Activated CD4-positive, alpha-beta T cell treated with anti-CD3 and anti-CD28 coated beads, Interleukin-2, amount 50 U/mL, for 24 hours (primary cell): ENCODE measurements at places on chromosomes 2 and 18.

DNA sequence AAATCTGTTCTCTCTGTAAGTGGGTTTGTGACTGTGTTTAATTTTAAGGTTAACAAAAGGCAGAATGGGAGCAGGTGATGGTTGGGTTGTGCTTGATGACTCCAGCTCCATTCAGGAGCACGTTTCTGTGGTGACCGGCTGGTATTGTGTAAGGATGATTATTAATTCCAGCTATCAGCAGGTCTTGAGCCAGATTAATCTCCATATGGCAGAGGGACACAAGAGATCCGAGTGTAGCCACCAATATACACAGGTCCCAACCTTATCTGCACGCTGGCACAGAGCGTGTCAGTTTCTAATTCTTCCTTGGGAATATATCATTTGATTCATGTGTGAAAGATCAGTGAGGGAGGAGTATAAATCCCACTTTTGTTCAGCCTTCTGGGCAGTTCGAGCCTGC is 199.0 kb upstream of the DCC start:
- no peak for DNase-seq

DNA sequence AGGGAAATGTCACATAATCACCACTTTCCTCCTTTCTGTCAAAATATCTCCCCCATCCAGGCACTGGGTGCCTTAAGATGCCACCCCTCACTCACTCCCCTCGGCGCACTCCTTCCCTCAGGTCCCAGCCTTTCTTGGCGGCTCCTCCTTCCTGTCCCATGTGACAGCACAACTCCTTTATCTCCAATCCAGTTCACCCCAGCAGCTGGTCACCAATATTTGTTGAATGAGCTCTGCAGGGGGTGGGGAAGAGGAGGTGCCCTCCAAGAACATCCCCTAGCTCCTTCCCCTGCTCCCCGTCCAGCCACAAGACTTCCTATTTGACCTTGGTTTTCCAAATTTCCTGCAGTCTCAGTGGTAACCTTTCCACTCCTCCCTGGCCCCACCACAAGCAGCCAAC is 31.6 kb upstream of the ID2 start:
- no peak for DNase-seq

DNA sequence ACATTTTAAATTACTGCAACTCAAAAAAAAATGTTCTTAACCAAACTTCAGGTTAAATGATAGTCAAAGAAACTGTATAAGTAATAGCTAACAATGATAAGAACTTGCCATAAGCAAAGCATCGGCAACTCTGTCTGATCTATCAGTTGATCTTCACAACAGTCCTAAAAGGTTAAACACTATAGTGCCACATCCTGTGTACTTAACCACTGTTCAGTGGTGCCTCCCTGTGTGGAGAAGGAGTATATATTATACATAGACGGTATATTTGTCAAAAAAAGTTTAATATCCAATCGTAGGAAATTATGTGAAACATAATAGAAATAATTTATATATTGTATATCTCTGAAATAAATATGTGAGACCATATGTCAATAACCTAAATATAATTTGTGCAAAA is 13.0 kb downstream of the DTNA start:
- no peak for DNase-seq

DNA sequence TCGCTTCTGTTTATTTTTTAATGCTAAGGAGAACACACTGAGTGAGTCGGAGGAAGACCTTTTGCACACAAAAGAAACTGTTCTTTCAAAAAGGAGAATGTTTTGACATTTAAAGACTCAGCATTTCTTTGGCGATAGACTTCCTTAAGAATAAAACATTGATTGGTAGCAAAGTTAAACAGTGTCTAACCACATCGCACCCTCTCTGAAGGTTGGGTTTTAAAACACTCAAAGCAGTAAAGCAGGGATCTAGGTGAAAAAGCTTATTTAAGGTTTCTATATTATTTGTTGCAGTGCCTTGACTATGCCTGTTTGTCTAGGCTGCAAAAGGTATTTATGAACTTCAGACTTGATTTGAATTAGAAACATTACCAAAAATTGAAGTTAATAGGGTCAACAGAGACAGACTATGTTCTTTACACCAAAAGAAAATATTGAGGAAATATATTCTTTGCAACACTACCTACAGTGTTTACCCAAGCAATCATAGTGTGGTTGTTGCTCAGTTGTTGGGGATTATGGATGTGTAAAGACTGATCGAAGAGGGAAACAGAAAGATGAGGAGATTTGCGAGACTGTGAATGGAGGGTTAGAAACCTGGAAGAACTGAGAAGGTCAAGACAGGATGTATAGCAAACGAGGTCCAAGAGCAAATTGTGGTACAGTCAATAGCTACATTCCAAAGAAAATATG is 297.8 kb upstream of the SLC39A10 start:
- DNase-seq = no peak

- no peak for DNase-seq
These were observed 14.4 kb upstream of the CCDC102B start for GRCh38 chr18:68783506-68783905.

- DNase-seq = peak; percentile 14
These were observed 285.9 kb downstream of the RNF144A start for GRCh38 chr2:7203056-7203467.

GRCh38 chr2:241417626-241418025 is 61.5 kb downstream of the FARP2 start:
- DNase-seq = no peak
